Bronchial epithelial cell (primary cell): ENCODE measurements at places on chromosomes 7 and 10. TPM values are rescaled to one million over a fixed set of nuclear protein-coding genes. Genes with fewer than 3 reads are reported as not detected.

- peak; percentile 44 for DNase-seq
Observed at GRCh38 chr7:135508883-135509588, 866 bp downstream of the CNOT4 start.

DNA sequence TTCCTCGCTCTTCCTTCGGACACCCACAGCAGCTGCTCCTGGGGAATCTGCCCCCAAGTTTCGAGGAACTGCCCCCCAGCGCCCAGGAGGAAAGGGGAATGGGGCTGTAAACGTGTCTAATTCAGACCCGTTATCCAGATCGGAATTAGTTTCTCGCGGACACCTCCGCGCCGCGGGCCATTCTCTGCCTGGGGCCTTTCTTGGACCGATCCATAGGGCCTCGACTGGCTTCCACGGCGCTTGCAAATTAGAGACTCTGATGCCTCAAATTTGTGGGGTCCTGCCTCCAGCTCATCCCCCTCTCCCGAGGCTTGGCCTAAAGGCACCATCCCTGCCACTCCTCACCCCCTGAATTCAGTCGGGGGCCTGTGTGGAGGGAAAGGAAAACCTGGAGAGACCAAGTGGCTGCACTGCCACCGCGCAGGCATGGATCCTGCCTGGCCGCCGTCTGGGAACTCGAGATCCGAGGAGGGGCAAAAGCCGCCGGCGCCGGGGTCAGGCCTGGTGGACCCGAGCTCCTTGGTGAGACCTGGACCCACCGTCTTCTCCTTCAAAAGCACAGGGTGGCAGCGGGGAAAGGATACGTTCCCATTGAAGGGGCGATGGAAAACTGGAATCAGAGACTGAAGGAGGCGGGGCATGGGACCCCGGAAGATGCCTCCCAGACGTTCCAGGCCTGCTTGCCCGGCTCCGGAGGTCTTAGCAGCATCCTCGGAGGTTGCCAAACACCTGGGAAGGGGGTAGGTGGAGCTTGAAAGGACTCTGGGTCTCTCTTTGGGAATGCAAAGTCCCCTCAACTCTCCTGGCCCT is 13.7 kb downstream of the LBX1 start:
- no peak for DNase-seq

DNA sequence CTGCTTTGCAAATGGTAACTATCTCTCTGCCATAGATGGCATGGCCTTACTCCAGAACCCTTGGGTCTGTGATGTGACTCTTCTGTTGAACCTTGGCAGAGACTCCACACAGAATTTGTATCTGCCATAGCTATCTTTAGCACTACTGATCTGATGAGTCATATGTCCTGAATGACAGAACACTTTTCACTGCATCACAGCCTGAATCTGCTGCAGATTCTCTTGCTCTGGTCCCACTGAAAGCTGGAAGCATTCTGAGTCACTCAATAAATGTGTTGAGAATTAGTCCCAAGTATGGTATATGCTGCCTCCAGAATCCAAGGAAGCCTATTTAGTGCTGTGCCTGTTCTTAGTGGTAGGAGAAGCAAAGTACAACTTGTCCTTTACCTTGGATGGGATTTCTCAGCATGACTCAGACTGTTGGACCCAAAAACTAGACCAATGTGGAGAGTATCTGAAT is 39.5 kb upstream of the ANKRD1 start:
- DNase-seq = peak; percentile 72

Gene ASNS
- total RNA-seq = 161 and 311 TPM in 2 replicates

DNA sequence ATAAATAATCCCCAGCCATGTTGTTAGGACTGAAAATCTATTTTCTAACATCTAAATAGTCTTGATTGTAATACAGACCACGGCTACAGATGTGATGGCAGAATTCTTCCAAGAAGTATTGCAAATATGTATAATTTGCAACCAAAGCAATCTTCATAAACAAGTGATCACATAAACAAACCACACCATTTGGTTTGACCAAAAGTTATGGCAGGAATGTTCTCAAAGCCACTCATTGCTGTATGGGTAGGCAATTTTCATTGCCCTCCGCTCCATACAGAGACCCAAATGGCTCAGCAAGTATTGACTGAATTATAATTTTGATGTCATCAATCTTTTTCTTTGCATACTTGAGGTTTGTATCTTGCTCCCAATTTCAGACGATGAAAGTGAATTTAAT is 19.0 kb upstream of the RHOBTB1 start:
- DNase-seq = no peak

GRCh38 chr10:99279626-99280111 is 44.0 kb upstream of the HPSE2 start:
- peak; percentile 15 for DNase-seq

Gene FOXP2
- total RNA-seq = 5.3 and 7.9 TPM in 2 replicates

Gene PGAM1
- total RNA-seq = 404 and 490 TPM in 2 replicates

GRCh38 chr10:69819716-69820506 is 18.2 kb downstream of the COL13A1 start:
- DNase-seq = no peak

Gene AGAP4
- 5.3 and 5.9 TPM in 2 replicates for total RNA-seq
